ENCODE measurements at places on chromosomes 12 and 14. TPM values are rescaled to one million over a fixed set of nuclear protein-coding genes. Genes with fewer than 3 reads are reported as not detected.

KLRG1 gene
- total RNA-seq = 3.9 TPM

CDH24 gene
- 18.1 TPM for total RNA-seq

TAS2R19 gene
- total RNA-seq = 14.1 TPM

RFX4 gene
- not detected for total RNA-seq

TM7SF3 gene
- total RNA-seq = 66.3 TPM

KCNMB4 gene
- total RNA-seq = 8.9 TPM

CELA1 gene
- total RNA-seq = not detected

KRT72 gene
- total RNA-seq = not detected

OR6C2 gene
- total RNA-seq = not detected

CAPRIN2 gene
- 28.4 TPM for total RNA-seq

NTF3 gene
- 5.7 TPM for total RNA-seq

GRIP1 gene
- total RNA-seq = 16.8 TPM

DIO3 gene
- 0.41 TPM for total RNA-seq

ACOT6 gene
- 0.47 TPM for total RNA-seq

CLECL1 gene
- total RNA-seq = 0.35 TPM

GPR132 gene
- total RNA-seq = 2.3 TPM

ESPL1 gene
- 9.9 TPM for total RNA-seq

ANAPC5 gene
- total RNA-seq = 166 TPM

CCND2 gene
- 111 TPM for total RNA-seq

NEUROD4 gene
- total RNA-seq = not detected

LRP1 gene
- total RNA-seq = 199 TPM

CISTR gene
- not detected for total RNA-seq

DBX2 gene
- 0.12 TPM for total RNA-seq

SYNDIG1L gene
- total RNA-seq = 0.06 TPM

AMN gene
- total RNA-seq = 33.7 TPM

SPIC gene
- 0.18 TPM for total RNA-seq

GDF3 gene
- total RNA-seq = 0.64 TPM

HCAR3 gene
- 2.3 TPM for total RNA-seq

ACACB gene
- 54.4 TPM for total RNA-seq

BEST3 gene
- 14.2 TPM for total RNA-seq

TSPAN8 gene
- 23.5 TPM for total RNA-seq

CCDC197 gene
- total RNA-seq = 0.23 TPM

NPFF gene
- total RNA-seq = not detected

DHRS2 gene
- 90.6 TPM for total RNA-seq

DRAM1 gene
- 15.2 TPM for total RNA-seq

GAS2L3 gene
- total RNA-seq = 18.5 TPM

ADAM21 gene
- total RNA-seq = not detected

ACTN1 gene
- total RNA-seq = 114 TPM

TEX52 gene
- not detected for total RNA-seq

KRT71 gene
- total RNA-seq = 0.29 TPM

TAS2R50 gene
- total RNA-seq = 7.0 TPM
